Right lobe of liver (tissue), 6 donors: ENCODE measurements at places on chromosomes 12 and 14. TPM values are rescaled to one million over a fixed set of nuclear protein-coding genes. Genes with fewer than 3 reads are reported as not detected.
A peak's percentile ranks its signal among the peaks of the same experiment; 100 is the strongest.

The NUP37 gene
- total RNA-seq: 6.5 TPM

- no peaks in the 10 kb centered on the region for H3K27me3 ChIP-seq
- no peaks in the 10 kb centered on the region for H3K4me1 ChIP-seq
- no peak for DNase-seq
- no peak overlapping the region for H3K4me3 ChIP-seq
These were observed 36.3 kb upstream of the FAM222A start for GRCh38 chr12:109677279-109677691.

The CLEC14A gene
- total RNA-seq: 3.2 TPM

DNA sequence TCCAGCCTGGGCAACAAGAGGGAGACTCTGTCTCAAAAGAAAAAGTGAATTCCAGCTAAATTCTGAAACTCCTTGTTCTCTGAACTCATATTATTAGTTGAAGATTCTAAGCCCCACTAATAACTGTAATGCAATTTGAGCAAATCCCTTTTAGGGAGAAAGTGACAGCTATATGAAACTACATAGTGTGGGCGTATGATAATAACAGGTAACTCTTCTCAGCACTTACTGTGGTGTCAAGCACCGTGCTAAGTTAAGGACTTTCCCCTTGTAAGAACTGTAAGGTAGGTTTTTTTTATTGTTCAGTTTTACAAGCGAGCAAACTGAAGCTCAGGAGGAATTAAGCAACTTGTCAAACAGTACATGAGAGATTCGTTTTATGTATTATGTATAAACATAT is 5.4 kb downstream of the ANKRD13A start:
- no peaks in the 10 kb centered on the region for H3K36me3 ChIP-seq
- no peak overlapping the region for H3K4me3 ChIP-seq
- no peak overlapping the region for H3K27ac ChIP-seq

GRCh38 chr12:29638528-29638927 is 141.0 kb upstream of the OVCH1 start:
- H3K36me3 ChIP-seq: no peaks in the 10 kb centered on the region
- H3K4me1 ChIP-seq: no peaks in the 10 kb centered on the region

DNA sequence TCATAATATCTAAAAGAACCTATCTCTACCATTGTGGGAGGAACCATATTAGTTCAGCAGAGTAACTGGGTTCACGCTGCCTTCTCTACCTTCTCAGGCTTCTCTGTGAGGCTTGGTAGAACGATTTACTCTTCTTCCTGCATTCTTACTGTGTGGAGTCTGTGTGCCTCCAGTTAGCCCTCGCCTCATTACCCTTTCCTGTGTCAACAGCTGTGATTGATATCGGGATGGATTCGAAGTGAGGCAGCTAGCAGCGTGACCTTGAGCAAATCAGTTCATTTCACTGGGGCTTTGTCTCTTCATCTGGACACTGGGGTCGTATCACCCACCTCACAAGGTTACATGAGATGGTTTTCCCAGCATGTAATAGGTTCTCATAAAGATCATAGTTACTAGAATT is 4.6 kb upstream of the VRK1 start:
- no peaks in the 10 kb centered on the region for H3K27me3 ChIP-seq
- no peak overlapping the region for H3K27ac ChIP-seq
- H3K4me3 ChIP-seq: no peak overlapping the region
- H3K36me3 ChIP-seq: no peaks in the 10 kb centered on the region

- no peak overlapping the region for H3K4me3 ChIP-seq
- no peak for DNase-seq
- no peaks in the 10 kb centered on the region for H3K27me3 ChIP-seq
- H3K27ac ChIP-seq: no peak overlapping the region
- H3K36me3 ChIP-seq: no peaks in the 10 kb centered on the region
- no peaks in the 10 kb centered on the region for H3K4me1 ChIP-seq
These were observed 283.4 kb downstream of the DAD1 start for GRCh38 chr14:22305607-22306006.

DNA sequence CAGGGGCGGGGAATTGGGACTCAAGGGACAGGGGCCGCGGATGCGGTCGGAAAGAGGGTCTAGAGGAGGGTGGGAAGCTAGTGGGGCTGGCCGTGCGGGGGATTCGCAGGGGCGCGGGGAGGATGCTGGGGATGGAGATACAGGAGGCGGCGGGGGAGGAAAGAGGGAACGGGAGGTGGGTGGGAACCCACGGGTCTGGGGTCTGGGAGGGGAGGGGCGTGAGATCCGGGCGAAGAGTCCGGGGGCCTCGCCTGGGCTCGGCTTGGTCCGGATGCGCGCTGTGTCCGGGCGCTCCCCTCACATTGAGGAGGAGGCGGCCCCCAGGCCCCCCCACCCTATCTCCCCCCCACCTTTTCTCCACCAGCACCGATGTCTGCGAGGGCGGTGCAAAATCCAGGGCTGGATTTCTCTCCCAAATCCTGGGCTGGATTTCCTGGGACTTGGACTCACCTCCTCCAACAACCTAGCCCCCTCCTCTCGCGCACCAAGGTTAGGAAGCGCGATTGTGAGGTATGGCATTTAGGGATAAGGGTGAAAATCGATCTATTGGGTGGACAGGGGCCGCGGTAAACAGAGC is at the start of gene AGAP2:
Gene AGAP2 (minus strand): TSS at position 82 of the 577 bp plus-strand sequence. CDS start 496 bp downstream, outside the sequence.
- peak within 1 kb of the TSS; percentile 5 for H3K4me3 ChIP-seq
- H3K4me1 ChIP-seq: peaks cover 11% of the 10 kb centered on the region
- no peaks in the 10 kb centered on the region for H3K27me3 ChIP-seq

The EID3 gene
- total RNA-seq: 1.1 TPM

DNA sequence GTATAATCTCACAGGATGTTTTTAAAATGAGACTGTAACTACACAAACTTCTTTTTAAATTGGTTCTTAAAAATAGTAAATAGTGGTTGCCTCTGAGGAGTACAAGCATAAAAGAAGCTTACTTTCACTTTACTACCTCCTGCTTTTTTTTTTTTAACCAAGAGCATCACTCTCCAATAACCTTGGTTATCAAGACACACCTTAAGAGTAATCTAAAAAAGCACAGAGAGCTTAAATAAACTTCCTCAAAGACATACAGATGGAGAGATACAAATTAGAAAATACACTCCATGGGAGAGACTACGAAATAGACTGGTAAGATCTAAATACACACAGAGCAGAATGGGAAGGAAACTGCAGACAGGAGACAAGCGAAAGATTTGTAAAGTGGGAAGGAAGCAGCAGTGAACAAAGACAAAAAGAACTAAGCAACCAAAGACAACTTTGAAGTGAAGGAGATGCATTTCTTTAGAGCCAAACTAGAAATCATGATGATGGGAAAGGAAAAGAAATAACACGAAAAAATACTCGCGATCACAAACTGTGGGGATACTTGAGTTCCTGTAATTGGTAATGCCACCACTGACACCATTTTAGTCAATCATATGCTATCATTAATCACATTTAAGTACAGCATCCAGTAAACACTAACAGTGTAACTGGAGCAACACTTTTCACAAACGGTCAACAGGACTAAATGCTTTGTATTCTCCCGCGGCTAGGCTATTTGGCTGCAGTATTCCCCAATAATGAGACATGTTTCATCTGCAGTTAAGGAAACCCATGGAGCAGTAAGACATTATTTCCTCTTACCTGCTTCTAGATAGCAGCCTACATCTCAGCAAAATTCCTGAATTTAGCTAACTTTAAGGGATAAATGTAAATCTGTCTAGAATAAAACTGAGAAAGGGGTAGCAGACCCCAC is 8.2 kb downstream of the SINHCAF start:
- no peaks in the 10 kb centered on the region for H3K27me3 ChIP-seq
- H3K4me1 ChIP-seq: no peaks in the 10 kb centered on the region
- H3K27ac ChIP-seq: peak overlapping the region; percentile 12
- H3K36me3 ChIP-seq: no peaks in the 10 kb centered on the region

GRCh38 chr12:66491853-66492252 is 187.0 kb downstream of the GRIP1 start:
- H3K27me3 ChIP-seq: no peaks in the 10 kb centered on the region
- H3K27ac ChIP-seq: no peak overlapping the region
- no peaks in the 10 kb centered on the region for H3K36me3 ChIP-seq
- no peak overlapping the region for H3K4me3 ChIP-seq

DNA sequence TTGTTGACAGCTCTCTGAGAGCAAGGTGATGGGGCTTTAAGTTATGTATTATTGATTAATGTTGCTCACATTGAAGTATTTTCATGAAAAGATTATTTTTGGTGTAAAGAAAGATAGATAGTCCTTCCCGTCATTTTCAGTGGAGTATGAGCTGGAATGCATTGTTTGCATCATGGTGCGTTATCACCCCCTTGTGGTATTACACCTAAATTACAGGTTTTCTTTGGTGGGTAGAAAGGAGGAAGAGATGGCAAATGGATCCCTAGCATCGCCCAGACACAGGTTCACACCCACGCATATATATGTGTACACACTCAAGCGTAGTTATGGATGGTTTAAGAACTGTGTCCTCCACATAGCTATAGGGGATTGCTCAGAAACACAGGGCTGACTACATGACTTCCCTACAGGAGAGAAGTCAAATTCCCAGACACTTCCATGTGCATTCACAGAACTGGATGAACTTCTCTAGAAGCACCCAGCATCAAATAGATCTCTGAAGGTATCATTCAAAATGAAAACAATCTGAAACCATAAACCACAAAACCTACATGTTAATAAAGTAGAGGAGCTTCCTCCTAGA is 14.4 kb upstream of the SERPINA10 start:
- H3K36me3 ChIP-seq: no peaks in the 10 kb centered on the region
- H3K27me3 ChIP-seq: no peaks in the 10 kb centered on the region
- DNase-seq: no peak
- peaks cover 16% of the 10 kb centered on the region for H3K4me1 ChIP-seq

GRCh38 chr14:68703093-68703492 is 89.8 kb downstream of the ZFP36L1 start:
- H3K27me3 ChIP-seq: no peaks in the 10 kb centered on the region
- no peaks in the 10 kb centered on the region for H3K36me3 ChIP-seq
- no peak overlapping the region for H3K4me3 ChIP-seq
- H3K27ac ChIP-seq: no peak overlapping the region
- DNase-seq: no peak

DNA sequence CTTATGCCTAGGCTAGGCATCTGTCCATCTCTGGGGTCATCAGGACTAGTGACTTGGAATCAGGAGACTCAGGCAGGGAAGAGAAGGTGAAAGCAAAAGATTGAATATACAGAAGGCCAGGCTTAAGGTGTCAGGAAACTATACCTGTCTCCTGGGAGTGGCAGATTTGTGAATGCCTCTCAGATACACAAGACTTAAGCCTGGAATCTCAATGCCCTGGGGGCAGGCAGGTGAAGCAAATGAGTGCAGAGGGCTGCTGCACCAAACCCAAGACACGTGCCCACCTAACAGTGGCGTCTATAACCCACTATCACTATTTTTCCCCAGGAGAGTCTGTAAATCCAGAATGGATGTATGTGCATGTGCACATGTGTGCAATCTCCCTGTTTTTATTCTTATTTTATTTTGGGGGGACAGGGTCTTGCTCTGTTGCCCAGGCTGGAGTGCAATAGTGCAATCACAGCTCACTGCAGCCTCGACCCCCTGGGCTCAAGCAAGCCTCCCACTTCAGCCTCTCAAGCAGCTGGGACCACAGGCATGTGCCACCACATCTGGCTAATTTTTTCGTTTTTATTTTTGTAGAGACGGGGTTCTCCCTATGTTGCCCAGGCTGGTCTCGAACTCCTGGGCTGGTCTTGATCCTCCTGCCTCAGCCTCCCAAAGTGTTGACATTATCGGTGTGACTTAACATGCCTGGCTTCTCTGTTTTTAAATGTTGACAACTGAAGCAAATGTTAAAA is 31.9 kb upstream of the FOS start:
- no peak overlapping the region for H3K4me3 ChIP-seq
- H3K27me3 ChIP-seq: no peaks in the 10 kb centered on the region
- no peak overlapping the region for H3K27ac ChIP-seq
- H3K4me1 ChIP-seq: no peaks in the 10 kb centered on the region

The GPR68 gene
- total RNA-seq: not detected

DNA sequence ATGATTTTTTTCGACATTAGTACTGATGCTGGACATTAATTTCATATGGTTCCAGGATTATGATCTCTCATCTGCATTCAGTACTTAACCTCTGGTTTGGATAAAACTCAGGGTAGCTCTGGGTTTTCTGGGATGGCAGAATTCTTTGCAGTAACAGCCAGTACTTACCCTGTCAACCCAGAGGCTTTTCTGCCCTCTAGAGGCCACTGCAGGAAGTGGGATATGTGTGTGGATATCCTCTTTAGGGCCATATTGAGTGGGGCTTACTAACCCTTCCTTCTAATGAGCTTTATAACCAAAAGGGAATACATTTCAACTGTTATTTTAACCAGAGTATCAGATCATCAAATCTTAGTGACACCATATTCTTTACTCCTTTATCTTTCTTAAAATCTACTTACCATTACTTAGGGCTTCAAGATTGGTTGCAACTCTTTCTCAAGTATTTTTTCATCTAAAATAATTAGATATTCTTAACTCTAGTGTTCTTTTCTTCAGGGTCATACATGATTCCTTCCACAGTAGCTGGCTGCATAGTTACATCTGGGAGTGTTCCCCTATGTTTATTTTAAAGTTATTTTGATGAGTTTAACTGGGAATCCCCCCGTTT is 488.0 kb upstream of the STXBP6 start:
- no peaks in the 10 kb centered on the region for H3K4me1 ChIP-seq
- no peaks in the 10 kb centered on the region for H3K27me3 ChIP-seq
- no peak overlapping the region for H3K27ac ChIP-seq
- no peak for DNase-seq
- no peaks in the 10 kb centered on the region for H3K36me3 ChIP-seq

DNA sequence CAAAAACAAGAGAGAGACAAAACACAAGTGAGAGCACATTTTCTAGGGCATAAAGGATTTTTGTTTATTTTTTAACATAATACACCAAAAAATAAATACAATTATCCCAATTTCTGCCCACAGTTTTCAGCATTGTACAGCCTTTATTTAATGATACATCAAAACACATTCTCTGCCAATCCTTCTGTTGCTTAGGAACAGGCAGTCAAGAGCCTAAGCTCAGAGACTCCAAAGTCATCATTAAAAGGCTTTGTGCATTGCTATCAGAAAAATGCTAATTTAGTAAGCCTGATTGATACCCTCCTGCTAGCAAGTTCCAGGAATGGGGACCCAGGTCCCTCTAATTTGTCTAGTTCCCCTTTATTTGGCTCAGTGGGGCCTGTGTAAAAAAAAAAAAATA is 536.5 kb downstream of the RPS29 start:
- H3K4me3 ChIP-seq: no peak overlapping the region
- H3K27me3 ChIP-seq: no peaks in the 10 kb centered on the region
- H3K27ac ChIP-seq: no peak overlapping the region
- DNase-seq: no peak
- no peaks in the 10 kb centered on the region for H3K36me3 ChIP-seq

The SCNN1A gene
- 6.6 TPM for total RNA-seq

- H3K36me3 ChIP-seq: no peaks in the 10 kb centered on the region
- no peaks in the 10 kb centered on the region for H3K4me1 ChIP-seq
- H3K27ac ChIP-seq: no peak overlapping the region
- H3K4me3 ChIP-seq: no peak overlapping the region
- DNase-seq: peak; percentile 16
These were observed 90.6 kb downstream of the CALM1 start for GRCh38 chr14:90487462-90487861.
